Posterior vena cava (tissue), 2 donors: ENCODE measurements at places on chromosomes 2 and 18. TPM values are rescaled to one million over a fixed set of nuclear protein-coding genes. Genes with fewer than 3 reads are reported as not detected.

ACTG2 gene
- total RNA-seq: 4,458 TPM

DES gene
- total RNA-seq: 6,561 TPM

CD8B2 gene
- not detected for total RNA-seq

DAPL1 gene
- not detected for total RNA-seq

MALT1 gene
- total RNA-seq: 12.8 TPM

MATN3 gene
- total RNA-seq: 2.3 TPM

ZNF521 gene
- 29.0 TPM for total RNA-seq

DNA sequence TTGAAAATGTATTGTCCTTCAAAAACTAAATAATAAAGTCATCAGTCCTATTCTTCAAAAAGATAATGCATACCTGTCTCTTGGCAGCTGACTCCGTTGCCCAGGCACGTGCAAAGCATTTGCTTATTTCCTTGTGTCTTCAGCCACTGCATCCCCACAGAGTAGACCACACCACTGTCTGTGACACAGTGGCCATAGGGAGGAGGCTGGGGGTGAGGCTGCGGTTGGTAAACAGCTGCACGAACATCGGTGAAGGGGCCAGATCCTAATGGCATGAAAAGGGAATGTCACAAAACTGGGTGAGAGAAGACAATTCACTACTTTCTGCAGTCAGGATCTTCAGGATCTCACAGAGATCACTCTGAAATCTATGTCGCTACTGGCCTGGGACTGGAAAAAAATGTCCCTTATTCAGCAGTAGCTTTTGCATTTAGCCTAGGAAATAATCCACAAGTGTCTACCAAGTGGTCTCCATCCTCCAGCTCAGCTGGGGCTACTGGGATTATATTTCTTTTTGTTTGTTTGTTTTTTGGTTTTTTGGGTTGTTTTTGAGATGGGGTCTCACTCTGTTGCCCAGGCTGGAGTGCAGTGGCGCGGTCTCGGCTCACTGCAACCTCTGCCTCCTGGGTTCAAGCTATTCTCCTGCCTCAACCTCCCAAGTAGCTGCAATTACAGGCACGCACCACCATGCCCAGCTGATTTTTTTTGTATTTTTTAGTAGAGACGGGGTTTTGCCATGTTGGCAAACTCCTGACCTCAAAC, 10.7 kb downstream of the FN1 start:
- no peak for DNase-seq

DNA sequence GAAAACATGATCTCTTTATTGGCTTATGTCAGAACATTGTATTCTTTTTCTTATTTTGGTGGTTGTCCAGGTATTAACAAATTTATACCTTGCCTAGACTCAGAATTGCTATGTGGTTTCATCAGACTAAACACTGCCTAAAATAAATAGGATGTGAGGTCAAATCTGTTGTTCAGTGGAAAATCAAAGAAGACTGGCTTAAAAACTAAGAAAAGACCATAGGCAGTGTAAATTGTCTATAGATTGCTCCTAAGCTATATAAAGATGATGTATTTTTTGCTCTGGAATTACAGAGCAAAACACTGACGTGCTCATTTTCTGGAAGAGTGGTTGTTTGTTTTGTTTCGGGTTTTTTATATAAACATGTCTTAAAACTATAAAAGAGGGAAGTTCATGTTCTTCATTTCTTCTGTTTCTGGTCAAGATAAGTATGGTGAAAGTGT, 266.0 kb downstream of the ALPK2 start:
- DNase-seq: no peak

- no peak for DNase-seq
Observed at GRCh38 chr2:60230037-60230436, 323.4 kb downstream of the BCL11A start.

DNA sequence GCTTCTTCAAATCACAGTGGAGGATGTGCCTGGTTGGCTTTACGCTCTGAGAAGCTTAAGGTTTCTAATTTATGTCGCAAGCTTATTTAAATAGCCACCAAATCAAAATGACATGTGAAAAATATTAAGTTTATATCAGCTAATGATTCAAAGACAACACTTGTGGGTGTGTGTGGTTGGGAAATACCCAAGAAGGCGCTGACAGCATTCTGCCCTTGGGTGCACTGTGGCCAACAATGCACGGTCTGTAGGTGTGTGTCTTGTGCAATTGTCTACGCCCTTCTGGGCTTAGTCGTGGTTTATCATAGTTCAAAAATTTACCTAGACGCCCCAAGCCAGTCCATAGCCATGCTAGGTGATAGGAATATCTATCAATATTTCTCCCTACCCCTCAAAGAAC, 60.9 kb downstream of the KCTD1 start:
- DNase-seq: no peak

- DNase-seq: no peak
Observed at GRCh38 chr2:96320326-96320725, 4.8 kb upstream of the ITPRIPL1 start.

GRCh38 chr2:76678383-76679024, 843.7 kb downstream of the LRRTM4 start:
- DNase-seq: no peak

DNA sequence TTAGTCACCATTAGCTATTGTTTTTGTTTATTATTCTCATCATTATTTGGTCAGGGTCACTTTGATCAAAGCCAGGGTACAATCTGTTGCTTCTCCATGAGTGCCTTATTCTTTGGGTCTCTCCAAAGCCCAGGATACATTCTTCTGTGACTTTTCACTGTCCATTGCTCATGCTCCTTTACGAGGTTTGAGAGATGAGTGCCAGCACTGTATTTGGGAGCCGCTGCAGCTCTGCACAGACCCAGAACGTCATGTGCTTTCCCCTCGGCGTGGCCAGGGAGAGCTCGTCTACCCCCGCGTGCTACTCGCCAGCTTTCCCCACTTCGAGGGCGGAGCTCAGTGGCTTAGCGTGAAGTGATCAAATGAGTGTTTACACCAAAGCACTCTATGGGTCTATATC, 123.7 kb downstream of the COL6A3 start:
- peak; percentile 95 for DNase-seq

DNA sequence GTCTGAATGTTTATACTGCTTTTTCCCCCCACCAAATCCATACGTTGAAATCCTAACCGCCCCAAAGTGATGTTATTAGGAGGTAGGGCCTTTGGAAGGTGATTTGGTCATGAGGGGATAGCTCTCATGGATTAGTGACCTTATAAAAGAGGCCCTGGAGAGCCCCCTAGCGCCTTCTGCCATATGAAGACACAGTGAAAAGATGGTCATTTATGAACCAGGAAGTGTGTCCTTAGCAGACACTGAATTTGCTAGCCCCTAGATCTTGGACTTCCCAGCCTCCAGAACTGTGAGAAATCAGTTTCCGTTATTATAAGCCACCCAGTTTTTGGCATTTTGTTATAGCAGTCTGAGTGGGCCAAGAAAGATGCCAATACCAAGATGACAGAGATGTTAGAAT, 7.2 kb upstream of the TSN start:
- DNase-seq: no peak

DNA sequence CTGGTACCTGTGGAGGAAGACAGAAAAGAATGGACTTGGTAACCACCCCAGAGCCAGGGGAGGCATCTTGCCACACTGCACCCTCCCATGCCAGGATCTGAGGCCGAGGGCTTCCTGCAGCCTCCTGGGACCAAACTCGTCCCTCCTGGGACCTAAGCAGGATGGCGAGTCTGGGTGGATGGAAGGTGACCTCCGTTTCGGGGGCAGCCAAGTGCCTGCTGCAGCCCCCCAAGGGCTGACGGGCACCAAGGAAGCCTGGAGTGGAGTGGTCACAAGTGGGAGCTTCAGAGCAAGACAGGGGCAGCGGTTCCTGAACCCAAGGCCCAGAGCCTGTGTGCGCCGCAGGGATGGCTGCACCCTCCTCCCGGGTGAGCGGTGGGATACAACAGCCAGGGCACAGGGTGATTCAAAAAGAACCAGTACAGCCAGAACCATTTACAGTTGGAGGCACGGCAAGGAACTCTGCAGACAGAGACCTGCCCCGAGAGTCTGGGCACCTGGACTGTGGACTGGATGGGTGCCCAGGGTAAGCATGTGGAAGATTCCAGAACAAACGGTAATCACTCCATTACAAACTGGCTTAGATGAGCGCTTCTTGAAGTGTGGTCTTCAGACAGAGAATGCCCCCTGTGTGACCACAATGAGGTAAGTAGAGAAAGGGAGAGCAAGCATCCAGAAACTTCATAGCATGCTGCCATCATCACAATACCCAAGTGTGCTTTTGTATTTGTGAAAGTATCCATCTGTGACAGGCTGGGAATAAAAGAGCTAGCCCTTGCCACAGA, 12.1 kb downstream of the HS1BP3 start:
- DNase-seq: no peak

DNA sequence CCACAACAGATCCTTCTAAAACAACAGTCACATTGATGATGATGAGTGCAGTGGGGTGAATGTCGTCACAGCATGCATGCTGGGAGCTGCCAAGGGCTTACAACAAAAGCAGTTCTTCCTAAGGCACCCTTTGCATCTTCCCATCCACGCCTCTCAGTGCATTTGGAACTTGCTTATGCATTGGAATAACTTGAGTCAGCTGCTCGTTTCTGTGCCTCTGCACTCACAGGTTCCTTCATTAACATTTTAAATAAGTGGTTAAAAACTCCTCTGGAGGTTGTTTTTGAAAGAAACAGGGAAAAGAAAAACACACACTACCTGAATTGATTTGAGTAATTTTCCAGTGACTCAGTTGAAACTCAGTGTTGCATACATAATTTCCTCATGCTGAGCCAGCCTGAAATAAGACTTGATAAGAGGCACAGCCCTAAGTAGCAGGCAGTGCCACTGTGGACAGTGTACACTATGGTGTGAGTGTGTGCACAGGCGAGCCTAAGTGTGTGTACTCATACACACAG, 46.8 kb upstream of the TRIM43B start:
- DNase-seq: no peak

GRCh38 chr2:36967236-36967876, 1.0 kb upstream of the STRN start:
- no peak for DNase-seq

DNA sequence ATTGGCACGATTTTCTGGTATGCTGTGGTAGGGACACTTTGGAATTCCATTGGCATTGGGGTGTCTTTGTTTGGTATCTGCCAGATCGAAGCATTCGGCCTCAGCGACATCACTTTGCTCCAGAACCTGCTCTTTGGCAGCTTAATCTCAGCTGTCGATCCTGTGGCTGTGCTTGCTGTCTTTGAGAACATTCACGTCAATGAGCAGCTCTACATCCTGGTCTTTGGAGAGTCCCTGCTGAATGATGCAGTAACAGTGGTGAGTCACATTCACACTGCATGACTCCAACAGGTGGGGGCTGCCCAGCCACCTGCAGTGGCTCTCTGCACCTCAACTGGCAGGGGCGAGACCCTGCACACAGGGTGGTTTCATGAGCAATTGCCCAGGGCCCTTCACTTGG, 38.4 kb downstream of the SLC9A2 start:
- no peak for DNase-seq

GRCh38 chr2:58925676-58926081, 684.6 kb upstream of the FANCL start:
- DNase-seq: peak; percentile 74

GRCh38 chr2:113842919-113843736, 46.8 kb upstream of the ACTR3 start:
- DNase-seq: no peak

GRCh38 chr2:200913654-200914053, 24.5 kb downstream of the NIF3L1 start:
- DNase-seq: no peak

GRCh38 chr2:109185821-109186570, 57.0 kb downstream of the SH3RF3 start:
- DNase-seq: no peak

DNA sequence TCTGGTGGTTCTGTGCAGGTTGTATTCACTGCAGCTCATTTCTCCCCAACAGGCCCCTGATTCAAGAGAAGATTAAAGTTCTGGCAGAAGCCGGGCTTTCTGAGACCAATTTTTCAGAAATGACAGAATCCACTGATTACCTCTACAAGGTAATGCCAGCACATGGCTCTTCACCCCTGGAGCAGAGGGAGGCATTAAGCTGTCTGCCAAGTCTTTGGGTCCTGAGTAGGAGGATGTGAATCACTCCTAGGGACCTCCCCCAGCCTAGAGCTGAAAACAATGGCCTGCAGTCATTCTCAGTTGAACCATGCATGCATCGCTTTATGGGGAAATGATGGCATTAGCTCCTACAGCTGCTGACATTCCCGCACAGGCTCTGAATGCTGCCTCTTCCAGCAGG, 20.5 kb upstream of the RPL37A start:
- no peak for DNase-seq

GRCh38 chr2:133526530-133527300, 41.5 kb downstream of the NCKAP5 start:
- no peak for DNase-seq

DNA sequence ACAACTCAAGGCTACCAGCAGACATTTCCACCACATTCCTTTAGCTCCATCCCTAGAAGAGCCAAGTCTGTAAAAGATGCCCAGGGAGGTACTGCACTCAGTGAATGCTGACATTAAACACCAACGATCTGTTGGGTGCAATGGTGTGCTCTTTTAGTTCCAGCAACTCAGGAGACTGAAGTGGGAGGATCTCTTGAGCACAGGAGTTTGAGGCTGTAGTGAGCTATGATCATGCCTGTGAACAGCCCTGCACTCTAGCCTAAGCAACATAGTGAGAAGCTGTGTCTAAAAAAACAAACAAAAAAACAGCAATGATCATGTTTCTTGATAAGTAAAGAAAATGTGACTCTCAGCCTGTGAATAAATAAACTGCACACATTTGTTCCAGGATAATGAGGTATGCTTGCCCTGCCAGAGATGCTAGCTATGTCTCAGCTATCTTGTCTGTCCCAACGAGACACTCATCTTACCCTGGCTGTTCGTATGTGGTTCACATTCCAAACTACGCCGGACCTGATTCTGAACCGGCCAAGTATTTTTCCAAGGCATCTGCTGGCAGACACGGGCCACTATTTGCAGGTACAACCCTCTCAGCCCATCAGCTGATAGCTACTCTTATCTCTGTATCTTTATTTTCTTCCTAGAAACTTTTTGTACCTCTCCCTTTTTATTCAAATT, 21.8 kb downstream of the TMEM182 start:
- DNase-seq: no peak

DNA sequence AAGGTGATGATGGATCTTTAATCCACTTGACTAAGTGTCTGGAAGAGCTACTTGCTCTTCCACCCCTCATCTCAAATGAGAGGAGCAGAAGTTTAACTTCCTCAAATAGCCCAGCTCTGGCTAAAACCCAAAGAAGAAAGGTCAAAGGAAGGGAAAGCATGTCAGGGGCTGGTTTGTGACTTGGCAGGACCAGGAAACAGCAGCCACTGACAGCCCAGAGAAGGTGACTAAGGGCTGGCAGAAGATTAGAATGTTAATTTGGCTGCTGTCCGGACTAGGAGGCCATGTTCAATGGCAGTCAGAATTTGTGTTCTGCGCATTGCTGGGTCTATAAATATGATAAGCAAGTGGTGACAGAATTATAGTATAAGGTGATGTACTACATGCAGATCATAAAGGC, 386.2 kb downstream of the SETBP1 start:
- DNase-seq: no peak

DNA sequence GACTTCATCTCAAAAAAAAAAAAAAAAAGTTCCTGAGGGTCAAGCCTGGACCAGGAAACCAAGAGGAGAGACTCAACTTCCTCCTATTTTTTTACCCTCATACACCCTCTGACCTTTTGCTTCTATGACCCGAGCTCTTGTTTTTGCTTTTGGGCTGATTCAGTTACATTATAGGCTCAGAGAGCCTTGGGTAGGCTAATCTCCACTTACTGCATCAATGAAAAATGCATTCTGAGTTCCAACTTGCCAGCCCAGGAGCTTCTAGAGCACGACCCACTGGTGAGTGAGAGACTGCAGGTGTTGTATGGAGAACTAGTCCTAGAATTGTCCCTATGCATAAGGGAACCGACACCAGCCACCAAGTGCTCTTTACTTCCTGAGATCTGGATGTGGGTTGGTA, 91.1 kb downstream of the CABLES1 start:
- DNase-seq: no peak
